GM12878 (cell line): ENCODE measurements at places on chromosomes 16 and 17. TPM values are rescaled to one million over a fixed set of nuclear protein-coding genes. Genes with fewer than 3 reads are reported as not detected.
A peak's percentile ranks its signal among the peaks of the same experiment; 100 is the strongest.

DNA sequence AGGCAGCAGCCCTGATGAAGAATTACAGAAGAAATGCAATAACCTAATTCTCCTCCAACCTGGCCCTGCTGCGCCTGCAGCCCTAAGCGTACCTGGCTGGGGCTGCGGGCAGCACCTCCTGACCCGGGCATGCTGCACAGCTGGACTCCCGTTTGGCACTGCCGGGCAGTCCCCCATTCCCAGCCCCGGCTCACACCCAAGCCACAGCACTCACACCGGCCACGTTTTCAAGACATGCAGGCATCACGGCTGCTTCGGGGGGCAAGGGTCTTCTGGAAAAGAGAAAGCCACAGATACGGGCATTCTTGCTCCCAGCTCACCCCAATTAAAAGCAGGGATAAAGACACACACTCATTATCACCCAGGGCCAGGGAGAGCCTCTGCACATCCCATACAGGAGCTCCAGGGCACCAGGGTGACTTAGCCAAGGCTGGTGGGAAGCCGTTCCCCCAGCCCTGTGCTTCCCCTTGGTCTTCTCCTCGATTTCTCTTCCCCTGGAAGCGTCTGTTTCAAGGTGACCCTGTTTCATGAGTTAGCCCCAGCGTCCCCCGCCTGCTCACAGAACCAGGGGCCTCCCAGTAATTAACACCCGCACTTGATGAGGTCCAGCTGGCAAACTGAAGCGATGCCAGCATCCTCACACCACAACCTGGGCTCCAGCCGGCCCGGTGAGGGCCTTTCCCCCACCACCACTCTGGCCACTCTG, 216.7 kb downstream of the C16orf78 start:
- DNase-seq = no peak

DNA sequence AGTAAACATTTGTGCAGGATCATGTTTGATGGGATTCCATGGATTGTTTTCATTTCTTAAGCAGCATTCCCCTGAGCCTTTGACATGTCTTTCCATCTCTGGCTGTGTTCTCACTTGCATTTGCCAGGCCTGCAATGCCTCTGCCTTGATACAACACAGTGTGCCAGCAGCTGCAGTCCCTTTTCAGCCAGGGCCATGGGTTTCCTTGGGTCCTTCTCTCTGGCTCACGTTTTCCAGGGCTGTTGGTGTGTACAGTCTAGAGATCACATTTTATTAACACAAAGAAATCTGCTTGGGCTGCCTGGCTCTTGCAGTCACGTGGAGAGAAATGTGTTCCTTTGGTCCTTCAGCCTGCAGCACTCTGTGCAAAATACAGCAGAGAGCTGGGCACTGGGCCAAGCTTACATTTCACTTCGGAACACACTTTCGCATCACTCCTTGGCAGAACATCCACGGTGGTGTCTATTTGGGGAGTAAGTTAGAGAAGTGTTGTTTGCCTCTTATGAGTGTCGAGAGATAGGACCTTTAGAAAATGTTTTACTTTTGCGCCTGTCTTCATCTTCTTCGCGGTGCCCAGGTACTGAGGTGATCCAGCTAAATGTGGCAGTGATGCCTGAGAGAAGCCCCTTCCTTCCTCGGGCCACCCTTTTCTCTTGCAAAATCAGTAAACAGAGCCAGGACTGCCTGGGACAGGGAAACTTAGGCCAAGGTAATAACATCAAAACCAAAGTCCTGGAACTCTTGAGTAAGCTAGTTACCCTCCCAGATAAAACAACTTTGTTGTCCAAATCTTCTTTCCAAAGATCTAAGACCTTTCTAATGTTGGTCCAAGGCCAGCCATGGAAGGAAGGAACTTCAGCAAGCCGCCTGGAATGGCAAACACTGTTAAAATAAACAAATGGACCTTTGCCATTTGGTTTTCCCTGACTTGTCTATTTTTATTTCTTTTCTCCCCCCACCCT, 20.9 kb downstream of the HLF start:
- DNase-seq = no peak

KRTAP2-3 gene
- total RNA-seq = not detected in 2 replicates

- DNase-seq = no peak
These were observed 11.9 kb downstream of the ABCA8 start for GRCh38 chr17:68943123-68943811.

- DNase-seq = no peak
These were observed 18.9 kb upstream of the RAP1GAP2 start for GRCh38 chr17:2777242-2777867.

CDRT15 gene
- total RNA-seq = not detected in 2 replicates

DNA sequence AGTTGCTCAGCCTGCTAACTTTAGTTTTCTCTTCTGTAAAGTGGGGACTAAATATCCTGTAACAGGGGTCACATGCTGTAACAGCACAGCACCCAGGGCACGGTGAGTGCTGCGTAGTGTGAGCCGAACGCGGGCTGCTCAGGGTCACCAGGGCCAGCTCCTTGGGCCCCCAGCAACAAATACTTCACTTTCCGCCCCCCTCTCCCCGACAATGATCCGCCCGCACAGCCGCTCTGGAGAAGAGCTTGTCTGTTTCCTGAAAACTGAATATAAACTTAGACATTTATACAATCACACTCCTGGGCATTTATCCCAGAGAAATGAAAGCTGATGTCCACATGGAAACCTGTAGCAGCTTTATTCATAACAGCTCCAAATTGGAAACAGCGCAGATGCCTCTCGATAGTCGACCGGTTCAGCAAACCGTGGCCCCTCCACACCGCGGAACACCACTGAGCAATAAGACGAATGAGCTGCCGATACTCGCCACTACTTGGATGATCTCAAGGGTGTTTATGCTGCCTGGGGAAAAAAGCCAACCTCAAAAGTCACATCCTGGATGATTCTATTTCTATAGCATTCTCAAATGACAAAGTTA, 267.2 kb downstream of the PARN start:
- DNase-seq = no peak

GRCh38 chr17:17886726-17887125, 49.9 kb upstream of the SREBF1 start:
- DNase-seq = no peak

ANKFN1 gene
- total RNA-seq = not detected in 2 replicates

- DNase-seq = no peak
These were observed 310.5 kb upstream of the IRX5 start for GRCh38 chr16:54620197-54620596.

DNA sequence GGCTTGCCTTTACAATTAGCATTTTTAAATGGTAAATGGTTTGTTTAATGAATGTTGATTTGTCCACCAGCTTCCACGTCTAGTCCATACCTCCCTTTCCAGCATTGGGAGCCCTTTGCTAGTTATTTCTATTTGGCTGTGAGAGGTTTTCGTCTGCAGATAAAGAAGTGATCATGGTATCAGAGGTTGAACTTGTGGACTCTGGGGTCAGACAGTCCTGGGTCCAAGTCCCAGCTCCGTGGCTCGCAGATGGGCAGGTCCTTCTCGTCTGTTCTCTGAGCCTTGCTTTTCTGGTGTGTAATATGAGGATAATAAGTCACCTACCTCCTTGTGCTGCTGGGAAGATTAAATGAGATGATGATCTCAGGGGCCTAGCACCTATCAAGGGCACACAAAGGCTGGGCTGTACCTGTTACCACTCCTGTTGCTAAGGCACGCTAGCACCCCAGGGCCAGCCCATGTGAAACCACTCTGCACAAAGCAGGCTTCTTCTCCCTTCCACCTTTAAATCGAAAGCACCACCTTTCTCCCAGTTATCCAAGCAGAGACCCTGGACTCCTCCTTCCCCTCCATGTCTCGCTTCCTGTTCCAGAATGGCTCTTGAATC, 103.9 kb downstream of the GNAO1 start:
- DNase-seq = no peak

RUNDC3A gene
- not detected in 2 replicates for total RNA-seq

DNA sequence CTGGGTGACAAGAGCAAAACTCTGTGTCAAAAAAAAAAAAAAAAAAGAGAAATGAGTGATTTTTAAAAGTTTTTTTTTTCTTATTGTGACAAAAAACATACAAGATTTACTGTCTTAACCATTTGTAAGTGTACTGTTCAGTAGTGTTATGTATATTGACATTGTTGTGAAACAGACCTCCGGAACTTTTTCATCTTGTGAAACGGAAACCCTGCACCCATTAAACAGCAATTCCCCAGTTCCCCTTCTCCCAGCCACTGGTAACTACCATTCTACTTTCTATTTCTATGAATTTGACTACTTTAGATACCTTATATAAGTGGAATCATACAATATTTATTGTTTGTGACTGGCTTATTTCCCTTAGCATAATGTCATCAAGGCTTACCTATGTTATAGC, 18.7 kb downstream of the DUS2 start:
- DNase-seq = no peak

FBRS gene
- total RNA-seq = 82.5 and 87.6 TPM in 2 replicates

KRTAP4-9 gene
- total RNA-seq = not detected in 2 replicates

CRYBA1 gene
- not detected in 2 replicates for total RNA-seq

- DNase-seq = no peak
These were observed 67.8 kb upstream of the MMP2 start for GRCh38 chr16:55411231-55411630.

C16orf96 gene
- 0.05 and 0.08 TPM in 2 replicates for total RNA-seq

DNA sequence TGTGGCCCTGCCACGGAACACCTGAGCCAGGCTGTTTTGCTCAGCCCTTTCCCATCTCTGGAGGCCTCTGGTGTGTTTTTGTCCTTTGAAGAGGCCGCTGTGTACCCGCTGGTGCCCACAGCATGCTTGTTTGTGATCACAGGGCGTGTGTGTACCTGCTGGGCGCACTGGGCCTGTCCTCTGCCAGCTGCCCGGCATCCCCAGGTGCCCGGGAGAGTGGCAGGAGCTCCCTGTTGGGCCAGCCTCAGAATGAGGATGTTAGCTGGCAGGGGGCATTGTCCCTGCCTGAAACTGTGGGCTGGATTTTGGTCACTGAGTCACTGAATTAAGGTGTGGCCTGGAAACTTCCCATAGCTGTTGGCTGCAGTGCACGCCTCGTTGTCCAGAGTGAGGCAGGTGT, 31.1 kb downstream of the BAIAP2 start:
- DNase-seq = no peak

MAF gene
- total RNA-seq = 0.11 and 0.13 TPM in 2 replicates

DNA sequence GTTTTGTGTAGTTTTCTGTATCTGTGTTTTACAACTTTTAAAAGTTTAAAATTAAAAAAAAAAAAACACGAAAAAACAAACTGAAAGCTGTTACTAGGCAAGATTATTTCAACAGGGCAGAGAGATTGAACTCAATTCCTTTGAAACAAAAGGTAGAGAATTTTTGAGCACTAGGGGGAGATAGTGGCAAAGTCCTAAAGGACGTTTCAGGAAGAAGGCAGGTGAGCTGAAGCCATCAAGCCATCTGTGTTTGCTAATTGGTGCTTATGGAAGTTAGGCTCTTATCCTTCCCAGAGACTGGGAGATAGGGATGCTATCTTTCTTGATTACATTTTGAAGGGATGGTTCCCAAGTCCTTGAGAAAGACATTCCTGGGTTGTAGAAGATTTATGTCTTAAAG, 70.6 kb upstream of the CLEC3A start:
- peak; percentile 21 for DNase-seq

DNA sequence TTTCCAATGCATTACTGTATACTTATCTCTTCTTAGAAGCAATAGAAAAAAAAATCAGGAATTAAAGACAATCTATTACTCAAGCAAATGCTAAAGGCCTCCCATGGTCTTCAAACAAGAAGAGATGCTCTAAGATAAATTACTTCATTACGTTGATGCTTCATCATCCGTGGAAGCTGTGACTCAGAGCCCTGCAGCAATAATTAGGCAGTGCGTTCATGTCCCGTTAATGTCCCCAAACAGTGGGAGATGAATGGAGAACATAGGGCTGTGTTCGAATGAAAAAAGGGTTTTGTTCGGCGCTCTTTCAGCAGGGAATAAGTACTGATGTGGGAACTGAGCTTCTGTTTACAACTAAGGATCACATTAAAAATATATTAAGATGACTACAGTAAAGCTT, 15.9 kb upstream of the PDXDC1 start:
- DNase-seq = no peak

DNA sequence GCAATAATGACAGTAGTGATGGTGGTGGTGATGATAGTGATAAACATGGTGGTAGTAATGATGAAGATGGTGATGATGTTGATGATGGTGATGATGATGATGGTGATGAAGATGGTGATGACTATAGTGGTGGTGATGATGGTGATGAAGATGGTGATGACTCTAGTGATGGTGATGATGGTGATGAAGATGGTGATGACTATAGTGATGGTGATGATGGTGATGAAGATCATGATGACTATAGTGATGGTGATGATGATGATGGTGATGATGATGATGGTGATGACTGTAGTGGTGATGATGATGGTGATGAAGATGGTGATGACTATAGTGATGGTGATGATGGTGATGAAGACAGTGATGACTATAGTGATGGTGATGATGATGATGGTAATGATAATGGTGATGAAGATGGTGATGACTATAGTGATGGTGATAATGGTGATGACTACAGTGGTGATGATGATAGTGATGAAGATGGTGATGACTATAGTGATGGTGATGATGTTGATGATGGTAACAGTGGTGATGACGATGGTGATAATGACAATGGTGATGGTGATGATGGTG, 35.6 kb downstream of the DYNLRB2 start:
- no peak for DNase-seq

SRCIN1 gene
- total RNA-seq = 0.74 and 0.85 TPM in 2 replicates

BLMH gene
- total RNA-seq = 63.9 and 64.5 TPM in 2 replicates

DNA sequence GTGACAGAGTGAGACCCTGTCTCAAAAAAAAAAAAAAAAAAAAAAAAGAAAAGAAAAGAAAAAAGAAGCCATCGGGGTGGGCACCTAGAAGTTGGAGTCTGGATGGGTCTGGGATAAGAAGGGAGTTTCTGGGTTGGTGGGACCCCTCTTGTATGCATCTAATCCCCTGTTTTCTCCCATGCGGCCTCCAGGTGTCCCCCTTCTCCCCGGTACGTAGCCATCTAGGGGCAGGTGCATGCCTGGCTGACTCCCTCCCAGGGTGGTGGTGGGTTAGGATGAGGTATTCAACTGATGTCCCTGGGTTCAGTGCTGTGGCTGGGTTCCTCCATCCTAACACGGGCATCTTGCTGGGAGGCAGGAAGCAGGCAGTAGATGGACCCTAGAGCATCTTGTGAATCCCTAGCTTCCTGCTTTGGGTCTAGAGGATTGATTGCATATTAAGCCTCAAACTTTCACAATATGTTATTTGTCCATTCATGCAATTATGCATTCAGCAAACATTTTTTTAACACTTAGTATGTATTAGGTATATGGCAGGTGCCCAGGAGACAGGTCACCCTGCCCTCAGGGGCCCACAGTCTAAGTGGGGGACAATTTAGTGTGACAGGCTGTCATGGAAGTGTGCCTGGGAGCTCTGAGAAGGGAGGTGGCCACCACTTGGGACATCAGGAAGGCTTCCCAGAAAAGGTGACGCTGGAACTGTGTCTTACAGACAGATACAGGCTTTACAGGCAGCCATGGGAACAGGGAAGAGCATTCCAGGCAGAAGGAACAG, 13.1 kb downstream of the FMNL1 start:
- no peak for DNase-seq

- DNase-seq = no peak
These were observed 431.9 kb downstream of the SHISA9 start for GRCh38 chr16:13333336-13333735.
